Stimulated activated CD8-positive, alpha-beta memory T cell treated with anti-CD3 and anti-CD28 coated beads, Interleukin-4, amount 100 ng/mL, for 1 hour (primary cell): ENCODE measurements at places on chromosomes 4 and X.

GRCh38 chrX:53227224-53227765, 2.3 kb upstream of the KDM5C start:
- DNase-seq: no peak

DNA sequence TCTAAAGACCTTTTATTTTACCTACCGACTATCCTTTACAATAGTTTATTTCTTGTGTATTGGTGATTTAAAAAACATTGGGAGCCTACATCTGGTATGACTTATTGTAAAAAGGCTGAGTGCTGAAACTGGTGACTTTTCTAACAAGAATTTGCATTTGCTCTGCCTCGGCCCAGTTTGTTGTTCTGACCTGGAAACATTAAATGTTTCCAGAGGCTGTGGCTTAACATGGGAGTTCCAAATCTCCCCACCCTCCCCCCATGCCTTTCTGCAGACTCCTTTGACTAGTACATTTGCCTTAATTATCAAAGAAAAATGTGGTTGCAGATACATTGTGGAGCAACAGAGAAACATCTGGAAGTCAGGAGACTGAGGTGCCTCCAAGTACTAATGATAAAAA, 39.8 kb downstream of the SPCS3 start:
- no peak for DNase-seq

DNA sequence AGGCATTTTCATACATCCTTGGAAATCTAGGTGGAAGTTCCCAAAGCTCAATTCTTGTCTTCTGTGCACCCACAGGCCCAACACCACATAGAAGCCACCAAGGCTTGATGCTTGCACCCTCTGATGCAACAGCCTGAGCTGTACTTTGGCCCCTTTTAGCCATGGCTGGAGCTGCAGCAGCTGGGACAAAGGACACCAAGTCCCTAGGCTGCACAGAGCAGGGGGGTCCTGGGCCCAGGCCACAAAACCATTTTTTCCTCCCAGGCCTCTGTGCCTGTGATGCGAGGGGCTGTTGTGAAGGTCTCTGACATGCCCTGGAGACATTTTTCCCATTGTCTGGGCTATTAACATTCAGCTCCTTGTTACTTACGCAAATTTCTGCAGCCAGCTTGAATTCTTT, 124.0 kb upstream of the S100G start:
- no peak for DNase-seq

- DNase-seq: no peak
Observed at GRCh38 chrX:84363051-84363450, 139.2 kb downstream of the HDX start.

DNA sequence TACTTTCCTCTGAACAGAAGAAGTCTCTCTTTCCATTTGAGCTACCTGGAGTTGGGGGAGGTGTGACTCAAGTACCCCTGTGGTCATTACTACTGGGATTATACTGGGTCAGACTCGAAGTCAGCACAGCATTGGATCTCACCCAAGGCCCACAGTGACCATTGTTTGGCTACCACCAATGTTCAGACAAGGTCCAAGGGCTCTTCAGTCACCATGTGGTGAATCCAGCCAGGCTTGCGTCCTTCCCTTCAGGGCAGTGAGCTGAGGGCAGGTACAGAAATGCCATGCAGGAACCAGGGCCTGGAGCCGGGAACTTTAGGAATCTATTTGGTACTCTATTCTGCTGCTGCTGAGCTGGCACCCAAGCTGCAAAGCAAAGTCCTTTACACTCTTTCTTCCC, 5.5 kb upstream of the SLC4A4 start:
- DNase-seq: no peak

GRCh38 chr4:152458801-152459302, 77.0 kb downstream of the FBXW7 start:
- no peak for DNase-seq

DNA sequence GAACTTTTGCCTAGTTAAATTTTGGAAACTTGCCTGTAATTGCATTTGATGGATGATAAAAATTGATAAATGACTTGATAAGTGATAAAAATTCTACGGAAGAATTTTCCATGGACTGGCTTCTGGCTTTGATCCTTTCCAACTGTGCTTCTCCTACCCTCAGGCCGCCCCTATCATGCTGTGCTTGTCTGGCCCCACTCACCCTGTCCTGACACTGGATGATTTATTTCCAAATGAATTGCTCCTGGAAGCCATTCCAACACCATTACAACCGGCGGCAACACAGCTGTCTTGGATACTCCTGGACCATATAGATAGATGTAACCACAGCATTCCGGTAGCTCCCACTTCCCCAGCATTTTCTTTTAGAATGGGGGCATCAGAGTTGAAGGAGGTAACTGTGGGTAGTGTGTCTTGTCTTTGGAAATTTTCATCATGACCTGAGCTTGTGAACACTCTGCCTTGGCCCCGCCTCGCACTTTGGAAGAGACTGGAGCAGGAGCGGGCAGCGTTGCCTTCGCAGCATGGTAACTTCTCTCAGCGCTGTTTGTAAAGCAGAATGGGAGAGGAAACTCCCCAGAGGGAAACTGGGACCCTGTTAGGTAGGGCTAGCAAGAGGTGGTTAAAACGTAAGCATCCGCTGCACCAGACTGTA, 77.4 kb downstream of the TBL1X start:
- no peak for DNase-seq

DNA sequence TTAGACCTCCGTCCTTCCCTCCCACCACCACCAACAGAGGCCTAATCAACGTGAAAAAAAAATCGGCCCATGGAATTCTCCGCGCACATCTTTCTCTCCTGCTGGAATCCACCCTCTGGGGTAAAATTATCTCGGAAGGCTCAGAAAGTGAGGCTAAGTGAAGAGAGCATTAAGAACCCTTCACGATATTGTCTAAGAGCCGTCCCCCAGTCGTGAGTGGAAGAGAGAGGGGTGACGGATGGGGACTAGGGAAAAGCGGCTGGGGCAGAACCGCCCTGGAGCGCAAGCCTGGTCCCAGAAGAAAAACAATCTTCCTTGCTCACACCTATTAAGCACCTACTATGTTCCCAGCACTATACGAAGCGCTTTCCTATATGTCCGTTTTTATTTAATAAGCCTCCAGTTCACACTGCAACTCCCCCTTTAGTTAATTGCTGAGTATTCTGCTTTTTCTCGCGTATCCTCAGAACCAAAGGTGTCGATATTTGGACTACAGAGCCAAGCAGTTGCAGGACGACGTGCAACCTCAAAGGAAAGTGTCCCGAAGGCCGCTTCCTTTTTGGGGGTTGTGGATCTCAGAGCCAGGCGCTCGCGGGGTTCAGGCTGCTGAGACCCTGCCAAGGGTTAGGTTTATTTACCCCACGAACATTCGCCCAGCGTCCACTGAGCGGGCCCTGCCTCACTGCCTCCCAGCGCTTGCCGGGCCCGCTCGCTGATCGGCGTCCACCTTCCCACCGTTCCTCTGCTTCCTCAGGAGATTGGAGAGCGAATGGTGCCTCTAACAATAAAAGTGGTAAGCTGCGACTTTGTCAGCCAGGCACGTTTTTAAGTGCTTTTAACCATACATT, 889 bp downstream of the MGARP start:
- no peak for DNase-seq

- no peak for DNase-seq
Observed at GRCh38 chrX:45775468-45775867, 574.8 kb upstream of the DIPK2B start.

GRCh38 chr4:150782311-150782710, 200.4 kb downstream of the MAB21L2 start:
- no peak for DNase-seq

DNA sequence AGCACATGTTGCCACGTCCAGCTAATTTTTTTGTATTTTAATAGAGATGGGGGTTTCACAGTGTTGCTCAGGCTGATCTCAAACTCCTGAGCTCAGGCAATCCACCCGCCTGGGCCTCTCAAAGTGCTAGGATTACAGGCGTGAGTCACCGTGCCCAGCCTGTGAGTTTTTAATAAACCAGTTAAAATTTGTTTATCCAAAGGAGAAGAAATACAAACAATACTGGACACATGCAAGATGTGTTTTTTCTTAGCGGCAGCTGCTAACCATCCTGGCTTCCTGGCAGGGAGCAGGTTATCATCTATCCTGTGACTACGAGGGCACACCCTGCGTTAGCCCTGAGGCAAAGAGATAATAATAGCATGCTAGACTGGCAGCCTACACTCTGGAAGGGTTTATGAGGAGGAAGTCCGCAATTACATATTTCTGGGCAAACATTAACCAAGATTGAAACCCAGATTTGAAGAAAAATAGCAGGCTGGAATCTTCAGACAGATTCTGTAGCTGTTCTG, 191.4 kb downstream of the SPRY1 start:
- DNase-seq: no peak

GRCh38 chr4:26647523-26648224, 63.8 kb downstream of the TBC1D19 start:
- DNase-seq: no peak

DNA sequence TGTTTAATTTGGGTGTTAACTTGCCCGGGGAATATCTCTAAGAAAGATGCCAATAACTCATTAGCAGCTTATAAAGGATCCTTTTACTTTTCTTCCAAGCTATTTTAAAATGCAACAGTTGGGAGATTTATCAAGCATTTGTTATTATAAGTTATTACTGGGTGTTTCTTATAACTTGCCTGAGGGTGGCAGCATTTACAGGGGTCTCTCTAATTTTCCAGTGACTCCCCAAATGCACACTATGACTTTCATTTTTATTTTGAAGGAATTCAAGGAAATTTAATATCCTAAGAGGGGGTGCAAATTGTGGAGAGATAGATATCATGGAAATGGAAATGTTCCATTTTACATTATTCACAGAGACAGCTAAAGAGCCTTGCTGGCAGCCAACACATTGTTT, 138.0 kb downstream of the PDGFRA start:
- no peak for DNase-seq

GRCh38 chr4:834368-835147, 8.6 kb upstream of the CPLX1 start:
- no peak for DNase-seq

GRCh38 chr4:24550441-24551175, 33.7 kb downstream of the DHX15 start:
- no peak for DNase-seq

DNA sequence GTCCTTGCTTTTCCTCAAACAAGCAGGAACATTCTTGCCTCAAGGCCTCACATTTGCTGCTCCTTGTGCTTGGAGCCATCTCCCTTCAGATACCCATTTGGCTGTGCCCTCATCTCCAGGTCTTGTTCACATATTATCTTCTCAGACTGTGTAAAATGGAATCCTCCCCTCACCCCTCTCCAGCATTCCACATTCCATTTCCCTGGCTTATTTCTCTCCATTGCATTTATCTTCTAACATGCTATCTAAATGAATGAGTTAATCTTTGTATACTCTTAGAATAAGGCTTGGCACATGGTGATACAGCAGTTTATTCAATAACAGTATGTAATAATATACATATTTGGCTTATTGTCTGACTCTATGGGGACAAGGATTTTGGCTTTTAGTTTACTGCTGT, 8.8 kb upstream of the GALNT7 start:
- no peak for DNase-seq

DNA sequence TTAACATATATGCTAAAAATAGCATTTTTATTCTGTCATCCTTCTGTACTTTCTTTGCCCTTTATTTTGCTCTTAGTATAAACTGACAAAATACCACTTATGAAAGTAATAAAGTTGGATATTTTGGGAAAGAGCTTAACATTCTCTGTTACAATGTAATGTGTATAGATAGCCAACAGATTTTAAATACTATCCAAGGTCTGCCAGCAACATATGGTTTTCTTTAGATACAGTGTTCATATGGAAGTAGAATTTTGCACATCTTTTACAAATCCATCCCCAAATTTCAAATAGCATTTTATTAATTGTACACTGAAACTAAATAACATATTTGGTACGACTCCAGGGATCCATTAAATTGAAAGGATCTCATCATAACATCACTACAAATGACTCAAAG, 268.6 kb upstream of the PCDH18 start:
- DNase-seq: no peak

- DNase-seq: no peak
Observed at GRCh38 chrX:72079607-72080006, 52.1 kb downstream of the RTL5 start.

- DNase-seq: no peak
Observed at GRCh38 chrX:25721564-25721963, 416.6 kb upstream of the MAGEB18 start.

DNA sequence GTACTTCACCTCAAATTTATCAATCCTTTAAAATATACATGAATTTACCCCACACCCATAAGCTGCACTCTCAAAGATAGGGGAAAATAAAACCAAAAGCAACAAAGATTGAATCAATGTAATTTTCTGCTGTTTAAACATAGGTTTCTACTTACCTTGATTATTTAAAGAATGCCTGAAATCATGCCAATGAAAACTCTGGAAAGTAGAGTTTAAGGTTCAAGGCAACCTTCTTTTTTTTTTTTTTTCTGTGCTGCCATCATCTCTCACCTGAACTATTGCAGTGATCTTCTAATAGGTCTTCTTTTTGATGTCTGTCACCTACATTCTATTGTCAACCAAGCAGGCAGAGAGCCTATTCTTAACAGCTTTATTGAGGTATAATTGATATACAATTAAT, 682.1 kb downstream of the IL1RAPL1 start:
- no peak for DNase-seq
